ENCODE measurements at places on chromosomes 7 and 10. TPM values are rescaled to one million over a fixed set of nuclear protein-coding genes. Genes with fewer than 3 reads are reported as not detected.
A peak's percentile ranks its signal among the peaks of the same experiment; 100 is the strongest.

GHRHR gene
- total RNA-seq, result not detected

ACTL6B gene
- not detected for total RNA-seq

- peak; percentile 40 for DNase-seq
Measured at GRCh38 chr10:118754229-118754555, 578 bp downstream of the CACUL1 start.

- DNase-seq, result no peak
Measured at GRCh38 chr10:5014936-5015335, 11.3 kb upstream of the AKR1C2 start.

Measured in foreskin keratinocyte (primary cell).